CD4-positive, alpha-beta T cell (primary cell): ENCODE measurements at places on chromosomes 7 and 10. TPM values are rescaled to one million over a fixed set of nuclear protein-coding genes. Genes with fewer than 3 reads are reported as not detected.

GRCh38 chr10:122190176-122190943, 80.7 kb upstream of the BTBD16 start:
- H3K36me3 ChIP-seq: no peaks in the 10 kb centered on the region
- no peaks in the 10 kb centered on the region for H3K27me3 ChIP-seq
- no peak overlapping the region for H3K4me3 ChIP-seq
- no peaks in the 10 kb centered on the region for H3K4me1 ChIP-seq
- DNase-seq: no peak
- no peak overlapping the region for H3K27ac ChIP-seq

The VAX1 gene
- not detected for total RNA-seq

- no peak overlapping the region for H3K27ac ChIP-seq
- no peaks in the 10 kb centered on the region for H3K4me1 ChIP-seq
- no peaks in the 10 kb centered on the region for H3K36me3 ChIP-seq
- no peaks in the 10 kb centered on the region for H3K27me3 ChIP-seq
- DNase-seq: no peak
- H3K4me3 ChIP-seq: no peak overlapping the region
Measured at GRCh38 chr10:25555865-25556264, 378.2 kb upstream of the MYO3A start.

DNA sequence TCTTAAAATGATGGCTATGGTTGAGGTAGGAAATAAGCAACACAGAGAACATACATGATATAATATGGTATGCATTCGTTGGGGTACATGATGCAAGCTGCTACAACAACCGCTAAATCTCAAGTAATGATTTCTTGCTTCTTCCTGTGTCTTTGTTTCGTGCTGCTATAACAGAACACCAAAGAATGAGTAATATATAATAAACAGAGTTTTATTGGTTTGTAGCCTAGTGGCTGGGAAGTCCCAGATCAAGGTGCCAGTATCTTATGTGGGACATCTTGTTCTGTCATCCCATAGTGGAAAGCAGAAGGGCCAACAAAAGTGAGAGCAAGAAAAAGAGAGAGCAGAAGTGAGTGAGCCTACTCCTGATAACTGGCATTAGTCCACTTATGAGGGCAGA, 689.7 kb downstream of the SUGCT start:
- no peak overlapping the region for H3K27ac ChIP-seq
- no peaks in the 10 kb centered on the region for H3K4me1 ChIP-seq
- H3K36me3 ChIP-seq: no peaks in the 10 kb centered on the region
- no peaks in the 10 kb centered on the region for H3K27me3 ChIP-seq
- DNase-seq: no peak
- no peak overlapping the region for H3K4me3 ChIP-seq

- DNase-seq: no peak
- no peaks in the 10 kb centered on the region for H3K36me3 ChIP-seq
Measured at GRCh38 chr10:84903320-84903719, 574.9 kb downstream of the CCSER2 start.
